ENCODE measurements at places on chromosomes 3 and 15.

DNA sequence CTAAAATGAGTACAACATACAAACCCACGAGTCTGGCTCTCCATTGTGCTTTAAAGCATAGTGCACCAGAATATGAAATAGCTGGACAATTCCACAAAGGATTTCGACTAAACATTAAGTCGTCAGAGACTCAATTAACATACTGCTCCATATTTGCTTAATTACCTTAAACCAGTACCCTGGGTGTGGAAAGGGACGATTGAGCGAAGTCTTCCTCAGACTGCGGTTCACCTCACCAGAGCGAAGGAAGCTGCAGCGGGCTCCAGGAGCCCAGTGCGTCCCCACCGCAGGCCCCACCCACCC is 218 bp upstream of the TRPC1 start:
- DNase-seq: no peak

DNA sequence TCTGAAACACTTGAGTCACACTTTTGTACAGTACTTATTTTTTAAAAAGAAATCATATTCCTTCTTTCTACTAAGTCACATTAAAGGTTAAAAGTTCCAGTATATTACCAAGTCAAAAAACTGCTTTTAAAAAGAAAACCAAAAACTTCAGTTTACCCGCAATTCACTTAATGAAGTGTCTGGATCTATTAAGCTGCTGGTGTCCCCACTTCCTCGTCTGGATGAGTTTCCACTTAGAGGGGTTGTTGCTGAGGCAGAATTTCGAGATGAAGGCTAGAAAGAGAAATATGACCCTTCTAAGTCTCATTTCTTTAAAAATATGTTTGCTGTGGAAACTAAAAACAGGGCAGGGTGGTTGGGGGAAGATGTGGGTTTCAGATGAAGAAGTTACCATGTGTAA is 79.7 kb downstream of the LRRFIP2 start:
- DNase-seq: no peak

GRCh38 chr3:24684506-24685023 is 189.9 kb upstream of the THRB start:
- no peak for DNase-seq

- DNase-seq: no peak
Measured at GRCh38 chr15:51642696-51643095, 20.1 kb upstream of the DMXL2 start.

DNA sequence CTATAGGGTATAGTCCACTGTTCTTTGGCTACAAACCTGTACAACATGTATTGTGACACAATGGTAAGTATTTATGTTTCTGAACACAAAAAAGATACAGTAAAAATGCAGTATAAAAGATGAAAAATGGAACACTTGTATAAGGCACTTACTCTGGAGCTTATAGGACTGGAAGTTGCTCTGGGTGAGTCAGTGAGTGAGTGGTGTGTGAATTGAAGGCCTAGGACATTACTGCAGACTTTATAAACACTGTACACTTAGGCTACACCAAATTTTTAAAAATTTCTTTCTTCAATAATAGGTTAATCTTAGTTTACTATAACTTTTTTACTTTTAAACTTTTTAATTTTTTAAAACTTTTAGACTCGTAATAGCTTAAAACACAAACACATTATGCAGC is 10.5 kb upstream of the PDZRN3 start:
- DNase-seq: no peak

GRCh38 chr3:38805765-38806386 is 10.1 kb downstream of the SCN10A start:
- DNase-seq: peak; percentile 37

DNA sequence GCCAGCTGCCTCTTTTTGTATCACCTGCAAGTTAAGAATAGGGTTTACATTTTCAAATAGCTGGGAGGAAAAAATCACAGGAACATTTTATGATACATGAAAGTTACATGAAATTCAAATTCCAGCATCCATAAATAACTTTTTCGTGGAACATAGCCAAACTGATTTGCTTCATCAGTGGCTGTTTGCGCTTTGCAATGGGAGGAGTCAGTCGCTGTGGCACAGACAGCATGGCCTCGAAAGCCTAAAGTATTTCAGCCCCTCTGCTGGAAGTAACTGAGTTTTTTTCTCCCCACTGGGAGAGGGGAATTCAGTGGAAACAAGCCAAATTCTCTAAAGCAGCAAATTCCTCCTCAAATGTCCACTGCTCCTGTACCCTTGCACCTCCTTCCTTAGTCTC is 271.9 kb downstream of the SUCLG2 start:
- no peak for DNase-seq

DNA sequence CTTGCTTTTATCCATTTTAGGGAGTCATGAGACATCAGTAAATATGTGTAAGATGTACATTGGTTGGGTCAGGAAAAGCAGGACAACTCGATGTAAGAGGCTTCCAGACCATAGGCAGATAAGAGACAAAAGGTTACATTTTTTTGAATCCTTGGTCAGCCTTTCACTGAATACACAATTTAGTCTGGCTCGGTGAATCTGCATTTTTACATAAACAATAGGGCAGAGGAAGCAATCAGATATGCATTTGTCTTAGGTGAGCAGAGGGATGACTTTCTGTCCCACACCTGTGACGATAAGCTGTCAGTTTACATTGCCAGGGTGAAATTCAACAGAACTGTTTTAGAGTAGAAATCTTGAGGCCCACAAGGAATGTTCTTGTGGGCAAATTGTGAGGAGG is 20.6 kb downstream of the NPAP1 start:
- no peak for DNase-seq

DNA sequence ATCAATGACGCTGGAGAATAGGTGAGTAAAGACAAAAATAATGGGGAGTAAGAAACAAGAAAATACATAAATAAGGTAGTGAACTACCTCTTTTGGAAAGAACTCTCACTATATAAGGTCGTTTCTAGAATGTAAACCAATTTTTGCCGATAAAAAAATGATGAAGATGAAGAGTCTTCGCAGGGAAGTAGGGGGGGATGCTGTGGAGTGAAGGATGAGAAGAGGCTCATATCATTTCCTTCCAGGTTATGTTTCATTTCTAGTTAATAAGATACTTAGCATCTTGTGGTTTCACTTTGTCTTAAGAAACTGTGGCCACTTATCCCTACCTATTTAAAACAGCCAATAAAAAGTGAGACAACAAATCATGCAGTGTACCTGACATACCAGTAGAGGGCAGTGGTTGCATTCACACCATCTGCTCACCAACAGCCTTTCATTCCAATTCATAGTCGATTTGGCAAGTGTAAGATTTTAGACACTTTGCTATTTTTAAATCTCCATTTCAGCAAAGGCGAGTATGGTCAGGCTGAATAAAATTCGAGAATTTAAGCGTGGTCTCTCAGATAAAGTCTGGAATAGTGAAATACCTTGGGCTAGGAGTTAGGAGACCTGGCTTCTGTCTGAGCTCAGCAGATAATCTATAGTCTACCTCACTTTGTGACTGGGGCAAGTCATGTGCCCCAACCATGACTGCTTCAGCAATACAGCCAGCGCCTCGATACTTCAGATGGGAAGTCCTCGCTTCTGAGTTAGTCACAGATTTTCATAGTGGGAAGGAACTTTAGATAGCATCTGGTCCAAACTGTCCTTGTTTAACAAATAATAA is 28.9 kb upstream of the ICE2 start:
- DNase-seq: peak; percentile 62

DNA sequence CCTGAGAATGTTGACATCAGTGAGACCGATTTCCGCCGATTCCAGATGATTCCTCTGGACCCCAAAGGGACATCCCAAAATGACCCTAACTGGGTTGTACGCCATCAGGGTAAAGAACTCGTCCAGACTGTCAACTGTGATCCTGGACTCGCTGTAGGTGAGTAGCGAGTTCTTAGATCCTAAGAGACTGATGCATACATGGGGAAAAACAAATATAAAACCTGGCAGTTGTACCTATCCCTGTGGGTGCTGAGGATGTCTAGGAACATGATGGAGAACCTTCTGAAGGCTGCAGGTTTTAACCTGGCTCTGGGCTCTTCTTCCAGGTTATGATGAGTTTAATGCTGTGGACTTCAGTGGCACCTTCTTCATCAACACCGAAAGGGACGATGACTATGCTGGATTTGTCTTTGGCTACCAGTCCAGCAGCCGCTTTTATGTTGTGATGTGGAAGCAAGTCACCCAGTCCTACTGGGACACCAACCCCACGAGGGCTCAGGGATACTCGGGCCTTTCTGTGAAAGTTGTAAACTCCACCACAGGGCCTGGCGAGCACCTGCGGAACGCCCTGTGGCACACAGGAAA is 12.3 kb downstream of the THBS1 start:
- no peak for DNase-seq

DNA sequence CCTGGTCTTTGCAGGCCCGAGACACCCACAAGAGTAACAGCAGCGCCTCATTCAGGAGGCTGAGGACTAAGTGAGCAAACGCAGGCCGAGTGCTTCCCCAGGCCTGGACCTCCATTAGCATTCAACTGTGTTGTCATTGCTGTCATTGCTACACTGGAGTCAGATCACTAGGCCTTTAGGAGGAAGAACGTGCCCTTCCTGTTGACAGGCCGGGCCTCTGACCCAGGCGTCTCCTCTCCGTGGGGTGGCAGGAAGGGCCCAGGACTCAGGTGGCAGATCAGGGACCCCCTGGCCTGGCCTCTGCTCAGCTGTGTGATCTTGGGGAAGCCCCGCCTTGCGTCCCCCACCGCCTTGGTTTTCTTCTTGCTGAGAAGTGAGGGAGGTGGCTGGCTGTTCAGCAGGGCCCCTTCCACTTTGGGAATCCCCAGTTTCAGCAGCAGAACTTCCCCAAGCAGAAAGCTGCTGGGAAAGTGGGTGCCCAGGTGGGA is 19.1 kb downstream of the ZDHHC19 start:
- no peak for DNase-seq
